Right cardiac atrium (tissue), 5 donors: ENCODE measurements at places on chromosomes 1 and 21. TPM values are rescaled to one million over a fixed set of nuclear protein-coding genes. Genes with fewer than 3 reads are reported as not detected.

GRCh38 chr1:82752046-82752445 lies 951.3 kb downstream of the ADGRL2 start:
- no peak for DNase-seq

The SYDE2 gene
- total RNA-seq, result 15.9 TPM

The OR2T33 gene
- total RNA-seq, result not detected

DNA sequence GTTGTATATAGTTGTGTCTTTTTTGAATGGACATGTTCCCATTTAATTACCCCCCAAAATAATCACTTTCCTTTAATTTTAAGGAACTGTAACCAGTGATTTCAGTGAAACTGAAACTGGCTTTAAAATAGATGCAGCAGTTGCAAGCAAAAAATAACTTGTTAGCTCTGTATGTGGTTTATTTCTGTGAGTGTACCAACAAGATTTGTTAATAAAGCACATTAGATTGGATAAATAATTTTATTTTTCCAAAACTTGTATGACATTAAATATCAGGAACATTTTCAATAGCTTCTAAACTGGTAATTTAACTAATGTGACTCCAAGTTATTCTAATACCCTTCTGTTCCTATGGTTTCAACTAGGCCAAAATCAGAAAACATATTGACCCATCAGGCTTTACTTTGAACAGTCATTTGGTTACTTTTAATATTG lies 184.3 kb upstream of the CACYBP start:
- DNase-seq, result no peak

- DNase-seq, result no peak
These were observed 1.4 kb upstream of the BRINP3 start for GRCh38 chr1:190479050-190479397.

GRCh38 chr1:64493831-64494230 lies 23.9 kb downstream of the CACHD1 start:
- no peak for DNase-seq

The ISG15 gene
- 36.4 TPM for total RNA-seq

- DNase-seq, result peak; percentile 37
These were observed 306.2 kb downstream of the TTLL7 start for GRCh38 chr1:83692524-83693381.

DNA sequence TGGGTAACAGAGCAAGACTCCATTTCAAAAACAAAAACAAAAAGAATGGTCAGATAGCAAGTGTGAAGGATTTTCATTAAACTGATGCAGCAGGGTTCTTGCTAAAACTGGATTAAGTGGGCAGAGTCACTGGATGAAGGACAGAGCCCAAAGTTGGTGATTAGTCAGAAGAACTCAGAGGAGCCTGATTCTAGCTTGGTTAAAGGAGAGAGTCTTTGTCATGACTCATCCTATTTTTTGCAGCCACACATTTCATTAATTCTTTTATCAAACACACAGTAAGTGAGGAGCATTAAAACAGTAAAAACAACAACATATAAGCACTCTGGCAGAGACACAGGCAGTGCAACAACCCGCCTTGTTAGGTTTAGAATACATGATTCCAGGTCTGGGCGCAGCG lies 56.0 kb upstream of the EDARADD start:
- no peak for DNase-seq

- peak; percentile 19 for DNase-seq
These were observed 74.3 kb downstream of the TNFSF18 start for GRCh38 chr1:172976222-172977041.

The MCOLN2 gene
- total RNA-seq, result 0.74 TPM

- DNase-seq, result peak; percentile 96
These were observed 33.6 kb downstream of the ACOT11 start for GRCh38 chr1:54581621-54582035.

The FAAH gene
- total RNA-seq, result 12.7 TPM

The CD247 gene
- 1.1 TPM for total RNA-seq

DNA sequence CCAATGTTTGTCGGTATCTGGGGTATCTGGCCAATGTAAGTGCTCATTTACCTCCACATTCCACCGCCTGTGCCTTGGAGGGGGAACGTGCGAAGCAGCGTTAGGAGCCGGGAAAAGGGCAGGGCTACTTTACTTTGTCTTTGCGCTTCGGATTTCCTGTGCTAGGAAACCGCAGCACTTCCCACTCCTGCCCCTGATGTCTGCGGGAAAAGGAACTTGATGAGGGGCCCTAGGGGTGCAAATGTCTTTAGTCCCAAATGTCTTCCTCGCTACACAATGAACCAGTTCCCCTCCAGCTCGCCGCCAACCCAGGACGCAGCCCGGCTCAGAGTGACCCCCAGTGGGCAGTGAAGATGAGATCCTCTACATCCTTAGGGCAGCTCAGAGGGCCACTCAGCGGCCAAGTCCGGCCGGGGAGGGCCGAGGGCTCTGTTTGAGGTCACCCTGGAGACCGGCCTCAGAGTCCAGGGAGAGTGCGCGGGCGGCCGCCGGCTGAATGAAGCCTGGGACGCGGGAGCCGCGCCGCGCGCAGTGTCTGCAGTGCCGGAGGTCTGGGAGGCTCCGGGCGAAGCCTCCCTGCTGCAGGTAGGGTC lies at the start of gene DYNLT5:
DYNLT5 (plus strand) TSS at position 460 of the 593 bp plus-strand sequence. CDS start 2,200 bp downstream, outside the sequence.
- DNase-seq, result peak; percentile 85

- DNase-seq, result no peak
These were observed 31.2 kb downstream of the MACO1 start for GRCh38 chr1:25461849-25462248.

GRCh38 chr21:16678429-16679160 lies 834.2 kb upstream of the CXADR start:
- no peak for DNase-seq

DNA sequence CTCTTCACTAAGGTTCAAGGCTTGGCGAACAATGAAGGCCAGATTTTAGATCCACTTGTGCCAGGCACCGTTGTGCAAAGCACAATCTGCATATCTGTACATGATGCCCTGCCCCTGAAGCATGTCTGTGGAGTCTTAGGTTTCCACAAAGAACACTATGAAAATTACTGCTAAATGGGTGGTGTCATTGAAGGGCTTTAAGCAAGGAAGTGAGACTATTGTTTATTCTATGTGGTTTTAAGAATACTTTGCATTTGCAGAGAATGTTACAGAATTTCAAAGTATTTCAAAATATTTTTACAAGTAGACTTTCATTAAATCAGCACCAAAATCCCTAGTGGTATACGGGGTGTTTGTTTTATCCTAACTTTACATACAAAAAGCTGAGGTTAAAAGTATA lies 8.8 kb downstream of the TSEN15 start:
- no peak for DNase-seq
